ENCODE measurements at places on chromosomes 6 and 20.

DNA sequence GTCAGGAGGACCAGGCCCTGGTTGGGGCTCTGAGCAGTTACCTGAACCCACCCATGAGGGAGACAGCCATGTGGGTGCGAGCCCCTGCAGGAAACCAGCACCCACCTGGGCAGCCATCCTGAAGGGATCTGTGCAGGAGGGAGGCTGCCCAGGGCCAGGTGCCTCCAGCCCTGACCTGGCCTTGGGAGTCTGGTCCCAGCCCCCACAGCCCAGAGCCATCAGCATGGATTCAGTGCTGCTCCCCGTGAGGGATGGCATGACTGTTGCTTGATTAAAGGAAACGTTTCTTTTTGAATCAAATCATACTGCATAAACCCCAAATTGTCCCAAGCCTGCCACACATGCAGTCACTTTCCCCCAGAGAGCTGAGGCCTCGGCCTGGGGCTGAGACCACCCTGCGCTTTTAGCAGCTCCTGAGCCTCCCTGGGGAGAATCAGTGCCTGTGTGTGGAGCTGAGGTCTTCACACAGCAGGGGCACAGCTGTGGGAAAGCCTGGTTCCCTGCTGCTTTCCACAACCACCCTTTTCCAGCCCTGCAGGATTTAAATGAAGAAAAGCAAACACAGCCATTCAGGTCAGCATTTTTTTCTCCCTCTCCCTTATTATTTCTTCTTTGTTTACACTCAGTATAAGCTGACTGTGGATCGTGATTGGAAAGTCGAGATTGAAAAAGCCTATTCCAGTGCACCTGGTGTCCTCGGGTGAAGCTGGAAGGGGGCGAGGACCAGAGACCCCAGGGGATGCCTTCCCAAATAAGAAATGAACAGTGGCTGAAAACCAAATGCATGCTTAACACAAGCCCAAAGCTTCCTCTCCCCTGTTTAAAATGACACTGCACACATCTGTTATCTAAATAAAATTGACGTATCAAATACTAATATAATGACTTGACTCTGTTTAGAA, 283.9 kb downstream of the SMOC2 start:
- no peak for DNase-seq

GRCh38 chr20:23412026-23412425, 9.3 kb downstream of the NAPB start:
- no peak for DNase-seq

DNA sequence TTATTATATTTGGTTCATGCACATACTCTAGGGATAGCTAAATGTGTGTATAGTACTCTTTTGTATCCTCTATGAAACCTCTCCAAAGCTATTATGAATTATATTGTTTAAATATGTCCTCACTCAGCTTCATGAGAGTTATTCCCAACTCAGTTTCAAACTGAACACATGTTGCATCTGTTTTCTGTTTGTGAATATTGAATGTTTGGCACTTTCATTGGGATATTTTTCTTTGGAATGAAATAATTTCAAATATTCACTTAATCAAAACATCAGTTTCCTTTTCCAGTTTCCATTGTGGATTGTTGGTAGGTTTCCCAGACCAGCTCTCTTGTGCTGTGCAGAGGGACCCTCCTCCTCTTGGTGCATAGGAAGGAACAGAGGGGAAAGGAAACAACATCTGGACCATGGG, 46.6 kb downstream of the HDAC2 start:
- no peak for DNase-seq

GRCh38 chr6:137005073-137005472, 39.7 kb downstream of the IL20RA start:
- no peak for DNase-seq

DNA sequence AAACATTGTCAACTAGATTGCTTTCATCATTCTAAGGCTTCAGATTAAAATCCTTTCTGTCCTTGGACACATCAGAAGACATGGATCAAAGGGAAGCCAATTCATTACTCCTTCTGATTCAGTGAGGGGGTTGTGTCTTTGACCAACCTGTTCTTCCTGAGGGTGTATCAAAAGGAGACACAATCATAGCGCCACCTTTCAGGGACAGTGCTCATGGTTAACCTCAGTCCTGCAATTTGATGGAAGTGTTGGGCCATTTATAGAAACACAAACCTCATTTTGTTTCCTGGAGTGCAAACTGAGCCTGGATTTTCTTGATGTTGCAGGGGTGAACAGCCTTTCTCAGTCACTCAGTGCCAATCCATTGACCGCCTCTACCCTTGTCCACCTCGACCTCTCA, 163.9 kb upstream of the SCGN start:
- no peak for DNase-seq

GRCh38 chr6:4848382-4849068, 72.3 kb downstream of the CDYL start:
- DNase-seq = no peak

- DNase-seq = no peak
These were observed 46.0 kb downstream of the ZFAND3 start for GRCh38 chr6:37865504-37865903.

DNA sequence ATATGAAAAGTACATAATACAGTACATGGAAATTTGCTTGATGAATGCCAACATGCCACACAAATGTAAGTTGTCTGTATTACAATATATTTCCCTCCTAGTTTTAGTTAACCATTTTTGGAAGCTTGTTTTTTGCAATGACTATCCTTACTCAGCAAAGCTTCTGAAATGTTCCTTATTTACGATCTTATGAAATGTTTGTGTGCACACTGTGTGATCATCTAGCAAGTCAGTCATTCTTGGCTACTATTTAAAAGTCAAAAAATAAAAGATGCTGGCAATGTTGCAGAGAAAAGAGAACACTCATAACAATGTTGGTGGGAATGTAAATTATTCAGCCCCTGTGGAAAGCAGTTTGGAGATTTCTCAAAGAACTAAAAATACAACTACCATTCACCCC, 33.8 kb downstream of the SUMO4 start:
- no peak for DNase-seq

DNA sequence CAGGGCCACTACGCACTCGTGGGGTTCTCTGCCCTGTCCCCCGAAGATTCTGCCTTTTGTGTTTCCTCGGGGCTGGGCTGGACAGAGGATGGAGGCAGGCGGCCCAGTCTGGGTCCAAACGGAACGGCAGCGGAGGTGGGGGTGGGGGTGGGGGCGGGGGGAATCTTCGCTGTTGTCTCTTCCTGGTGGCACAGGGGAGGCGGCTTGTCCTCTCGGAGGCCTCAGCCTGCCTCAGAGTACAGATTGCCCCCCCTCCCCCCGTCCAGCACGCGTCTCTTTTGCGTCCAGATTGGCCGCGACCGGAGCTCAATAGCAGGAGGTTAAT, 1.4 kb upstream of the INSM1 start:
- no peak for DNase-seq

- no peak for DNase-seq
These were observed 161.8 kb upstream of the AGPAT4 start for GRCh38 chr6:161435748-161436070.

DNA sequence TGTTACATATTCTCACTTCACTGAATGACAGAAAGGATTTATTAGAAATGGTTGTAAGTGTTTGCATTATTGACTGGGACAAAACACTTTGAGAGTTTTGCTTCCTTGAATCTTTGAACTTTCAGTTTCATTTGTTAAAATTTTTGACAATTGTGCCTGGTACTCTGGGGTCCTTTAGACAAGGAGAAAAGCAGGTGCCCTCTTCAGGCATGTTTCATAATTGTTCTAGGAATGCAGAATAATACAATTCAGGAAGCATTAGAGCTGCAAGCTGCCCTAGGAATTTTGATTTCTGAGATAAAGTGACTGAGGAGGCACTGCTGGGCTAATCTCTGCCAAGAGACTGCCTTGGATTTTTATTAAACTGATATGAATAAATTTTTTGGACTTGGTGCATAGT, 49.7 kb downstream of the TOP1 start:
- peak; percentile 43 for DNase-seq

GRCh38 chr6:41578217-41579087, 32.3 kb downstream of the FOXP4 start:
- peak; percentile 85 for DNase-seq
